ENCODE measurements at places on chromosomes 7 and 10. TPM values are rescaled to one million over a fixed set of nuclear protein-coding genes. Genes with fewer than 3 reads are reported as not detected.

The UTF1 gene
- not detected for total RNA-seq

- no peak for DNase-seq
Observed at GRCh38 chr10:8051851-8052257, 2.6 kb upstream of the GATA3 start.

The DYNC1I1 gene
- total RNA-seq, result 6.9 TPM

GRCh38 chr7:129772646-129773280 lies 161.2 kb downstream of the NRF1 start:
- no peak for DNase-seq

The GRM3 gene
- total RNA-seq, result not detected

- no peak for DNase-seq
Observed at GRCh38 chr10:101140084-101140949, 9.2 kb downstream of the TLX1 start.

- DNase-seq, result no peak
Observed at GRCh38 chr7:99193527-99194220, 14.2 kb downstream of the KPNA7 start.

The KCNMA1 gene
- total RNA-seq, result 53.0 TPM

DNA sequence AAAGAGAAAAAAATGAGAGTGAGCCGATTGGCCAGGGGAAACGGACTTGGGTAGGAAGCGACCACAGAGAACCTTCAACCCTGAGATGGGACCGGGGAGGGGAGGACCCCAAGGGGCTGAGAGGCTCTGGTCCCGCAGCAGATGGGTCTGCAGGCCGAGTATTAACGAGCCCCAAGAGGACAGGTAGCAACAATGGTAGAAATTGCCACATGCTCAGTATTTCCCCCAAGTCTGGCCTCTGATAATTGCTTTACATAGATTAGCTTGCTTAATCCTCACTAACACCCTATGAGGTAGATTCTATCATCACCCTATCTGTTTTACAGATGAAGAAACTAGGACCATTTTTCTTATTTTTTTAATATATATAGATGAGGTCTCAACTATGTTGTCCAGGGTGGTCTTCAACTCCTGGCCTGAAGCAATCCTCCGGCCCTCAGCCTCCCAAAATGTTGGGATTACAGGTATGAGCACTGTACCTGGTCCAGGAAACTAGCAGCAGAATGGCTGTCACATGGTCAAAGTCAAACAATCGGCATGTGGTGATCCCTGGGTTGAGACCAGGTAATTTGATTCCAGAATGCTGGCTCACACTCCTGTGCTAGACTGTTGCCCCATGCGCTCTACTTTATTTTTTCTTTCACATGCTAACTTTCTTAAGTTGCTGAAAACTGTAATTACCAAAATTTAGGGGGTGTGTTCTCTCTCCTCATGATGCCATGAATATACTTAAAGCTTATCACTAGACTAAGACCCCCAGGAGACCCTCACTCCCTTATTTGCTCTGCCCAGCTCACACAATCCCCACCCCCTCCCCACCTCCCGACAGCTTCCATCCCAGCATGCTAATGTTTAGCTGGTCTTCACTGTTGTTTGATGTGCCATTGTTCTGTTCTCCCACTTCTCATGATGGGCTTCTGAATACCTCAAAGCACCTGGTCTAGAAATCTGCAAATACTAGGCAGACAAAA lies 67.9 kb upstream of the AFAP1L2 start:
- no peak for DNase-seq

The DPYSL4 gene
- total RNA-seq, result 0.82 TPM

- DNase-seq, result peak; percentile 87
Observed at GRCh38 chr10:103192451-103193106, 493 bp downstream of the NT5C2 start.

The TUBB8 gene
- total RNA-seq, result not detected

- DNase-seq, result peak; percentile 52
Observed at GRCh38 chr7:732094-732541, 5.0 kb upstream of the PRKAR1B start.

DNA sequence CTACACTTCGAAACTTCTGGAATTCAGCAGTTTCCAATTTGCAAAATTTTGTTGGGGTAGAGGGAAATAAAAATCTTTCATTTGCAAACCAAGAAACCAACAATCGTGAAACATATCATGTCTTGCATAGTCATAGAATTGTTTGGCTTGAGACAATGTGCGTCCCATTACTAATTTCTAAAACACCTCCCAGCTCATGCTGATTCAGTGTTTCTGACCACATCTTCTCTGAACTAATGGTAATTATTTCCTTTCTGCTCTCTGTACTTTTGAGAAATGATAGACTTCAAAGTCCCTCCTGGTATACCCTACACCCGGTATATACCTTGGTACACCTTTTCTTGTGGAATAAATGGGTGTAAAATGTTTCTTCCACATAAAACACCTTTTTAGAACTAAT lies 41.8 kb upstream of the TSPAN13 start:
- DNase-seq, result no peak

DNA sequence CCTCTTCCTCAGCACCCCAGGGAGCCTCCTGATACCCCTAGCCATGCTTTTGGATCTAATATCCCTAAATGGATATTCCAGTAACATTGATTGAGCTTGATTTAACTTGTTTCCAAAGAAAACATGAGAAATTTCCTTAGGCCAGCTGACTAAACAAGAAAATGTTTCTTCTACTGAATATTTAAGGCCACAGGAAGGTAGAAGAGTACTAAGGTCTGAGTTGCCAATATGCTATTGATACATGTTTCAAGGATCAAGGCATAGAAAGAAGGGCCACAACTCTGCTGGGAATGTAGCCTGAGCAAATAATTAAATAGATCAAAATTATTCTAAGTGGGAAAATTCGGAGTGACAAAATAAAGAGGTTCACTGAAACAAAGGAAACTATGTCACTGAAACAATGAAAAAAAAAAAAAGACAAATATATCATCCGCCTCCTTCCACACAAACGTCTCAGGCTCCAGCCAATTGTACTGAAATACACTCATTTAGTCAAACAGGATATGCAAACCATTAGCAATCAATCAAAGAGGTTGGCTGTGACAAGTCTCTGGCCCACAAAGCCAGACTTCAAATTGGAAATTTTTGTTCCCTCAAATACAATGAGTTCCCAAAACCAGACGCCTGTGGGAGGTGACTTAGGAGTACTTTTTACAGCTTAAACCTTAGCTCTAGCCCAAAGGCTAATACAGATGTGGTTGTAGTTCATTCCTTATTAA lies 396.2 kb downstream of the HTR7 start:
- no peak for DNase-seq

All from psoas muscle (tissue), 8 donors.